ENCODE measurements at places on chromosomes 12 and 14.

DNA sequence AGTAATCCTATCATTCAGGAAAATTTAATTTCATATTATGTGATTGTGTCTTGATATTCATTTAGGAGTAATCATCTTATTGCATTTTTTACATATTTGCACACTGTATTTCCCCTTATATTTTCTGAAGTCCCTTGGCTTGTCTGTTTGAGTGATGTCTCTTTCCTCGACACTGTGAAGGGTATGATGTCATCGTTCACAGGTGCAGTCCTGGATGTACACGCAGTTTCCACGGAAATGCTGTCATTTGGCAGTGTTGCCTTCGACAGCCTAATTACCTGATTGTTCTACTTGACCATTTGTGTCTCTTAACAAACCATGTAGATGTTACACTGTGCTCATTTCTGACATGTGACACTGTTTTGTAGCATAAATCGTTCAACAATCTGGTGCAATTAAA is 1277.0 kb downstream of the TMEM121 start:
- H3K36me3 ChIP-seq = no peaks in the 10 kb centered on the region
- H3K27me3 ChIP-seq = no peaks in the 10 kb centered on the region
- no peak overlapping the region for H3K27ac ChIP-seq
- no peak overlapping the region for H3K4me3 ChIP-seq

DNA sequence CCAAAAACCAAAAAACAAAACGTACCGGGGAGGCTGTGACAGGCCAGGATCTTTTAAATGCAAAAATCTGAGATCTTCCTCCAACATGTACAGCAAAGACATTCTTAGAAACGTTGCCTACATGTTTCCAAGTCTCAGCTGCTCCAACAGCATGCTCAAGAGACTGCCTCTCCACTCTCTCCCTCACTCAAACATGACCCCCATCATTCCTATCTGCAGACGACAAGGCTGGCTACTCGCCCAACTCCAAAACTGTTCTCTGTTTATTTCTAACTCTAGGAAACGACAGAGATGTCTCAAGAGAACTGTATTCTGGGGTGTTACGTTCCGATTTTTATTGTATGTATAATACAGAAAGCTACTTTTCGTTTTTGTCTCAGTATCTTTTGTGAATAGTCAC is 57.5 kb upstream of the TMCC3 start:
- peaks cover 12% of the 10 kb centered on the region for H3K4me1 ChIP-seq
- H3K27ac ChIP-seq = no peak overlapping the region
- DNase-seq = no peak
- no peaks in the 10 kb centered on the region for H3K36me3 ChIP-seq

- H3K4me3 ChIP-seq = no peak overlapping the region
- no peaks in the 10 kb centered on the region for H3K4me1 ChIP-seq
- no peak for DNase-seq
- no peak overlapping the region for H3K27ac ChIP-seq
- no peaks in the 10 kb centered on the region for H3K27me3 ChIP-seq
Observed at GRCh38 chr12:129053232-129053631, 200.0 kb downstream of the GLT1D1 start.

GRCh38 chr12:48779869-48780268 is 9.0 kb downstream of the ADCY6 start:
- DNase-seq = peak; percentile 94
- peaks cover 46% of the 10 kb centered on the region for H3K36me3 ChIP-seq
